NCI-H774 (cell line): ENCODE measurements at places on chromosomes 1 and 21.

DNA sequence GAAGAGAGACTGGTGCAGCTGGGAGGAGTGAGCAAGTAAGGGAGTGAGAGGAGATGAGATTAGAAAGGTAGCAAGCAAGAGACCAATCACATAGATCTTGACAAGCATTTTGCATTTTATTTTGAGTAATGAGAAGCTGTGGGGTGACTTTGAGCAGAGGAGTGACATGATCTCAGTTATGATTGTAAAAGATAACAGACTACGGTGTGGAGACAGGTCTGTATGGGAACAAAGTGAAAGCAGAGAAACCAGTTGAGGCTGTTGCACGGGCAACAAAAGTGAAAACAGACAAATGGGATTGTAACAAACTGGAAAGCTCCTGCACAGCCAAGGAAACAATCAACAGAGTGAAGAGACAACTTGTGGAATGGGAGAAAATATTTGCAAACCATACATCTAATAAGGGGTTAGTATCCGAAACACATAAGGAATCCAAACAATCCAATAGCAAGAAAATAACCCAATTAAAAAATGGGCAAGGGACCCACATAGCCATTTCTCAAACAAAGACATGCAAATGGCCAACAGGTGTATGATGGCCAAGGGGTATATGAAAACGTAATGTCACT lies 68.4 kb downstream of the SNRPE start:
- no peak for DNase-seq

- DNase-seq = no peak
These were observed 17.7 kb downstream of the COL6A2 start for GRCh38 chr21:46115441-46116188.

- no peak for DNase-seq
These were observed 69.1 kb downstream of the BCAR3 start for GRCh38 chr1:93612510-93612909.

GRCh38 chr1:67965995-67966665 lies 84.3 kb downstream of the DIRAS3 start:
- DNase-seq = no peak

- no peak for DNase-seq
These were observed 31.1 kb upstream of the MACF1 start for GRCh38 chr1:39173119-39173994.

- no peak for DNase-seq
These were observed 9.5 kb downstream of the SH3BGRL3 start for GRCh38 chr1:26289158-26290059.

DNA sequence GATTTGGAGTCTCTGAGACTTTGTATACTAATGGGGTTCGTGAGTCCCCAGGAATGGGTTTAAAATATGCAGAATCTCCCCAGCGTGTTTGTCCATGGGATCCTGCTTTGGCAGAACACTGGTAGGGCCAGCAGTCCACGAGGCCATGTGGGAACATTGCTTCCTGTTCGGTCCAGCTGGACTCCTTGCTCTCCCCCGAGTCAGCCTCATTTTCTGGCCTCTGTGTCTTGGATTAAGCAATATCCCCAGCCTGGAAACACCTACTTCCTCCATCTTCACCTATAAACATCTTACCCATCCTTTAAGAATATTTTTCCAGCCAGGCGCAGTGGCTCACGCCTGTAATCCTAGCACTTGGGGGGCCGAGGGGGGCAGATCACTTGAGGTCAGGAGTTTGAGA lies 142.4 kb downstream of the NAV1 start:
- DNase-seq = no peak

- peak; percentile 14 for DNase-seq
These were observed 77.0 kb downstream of the ZZZ3 start for GRCh38 chr1:77605246-77606026.

DNA sequence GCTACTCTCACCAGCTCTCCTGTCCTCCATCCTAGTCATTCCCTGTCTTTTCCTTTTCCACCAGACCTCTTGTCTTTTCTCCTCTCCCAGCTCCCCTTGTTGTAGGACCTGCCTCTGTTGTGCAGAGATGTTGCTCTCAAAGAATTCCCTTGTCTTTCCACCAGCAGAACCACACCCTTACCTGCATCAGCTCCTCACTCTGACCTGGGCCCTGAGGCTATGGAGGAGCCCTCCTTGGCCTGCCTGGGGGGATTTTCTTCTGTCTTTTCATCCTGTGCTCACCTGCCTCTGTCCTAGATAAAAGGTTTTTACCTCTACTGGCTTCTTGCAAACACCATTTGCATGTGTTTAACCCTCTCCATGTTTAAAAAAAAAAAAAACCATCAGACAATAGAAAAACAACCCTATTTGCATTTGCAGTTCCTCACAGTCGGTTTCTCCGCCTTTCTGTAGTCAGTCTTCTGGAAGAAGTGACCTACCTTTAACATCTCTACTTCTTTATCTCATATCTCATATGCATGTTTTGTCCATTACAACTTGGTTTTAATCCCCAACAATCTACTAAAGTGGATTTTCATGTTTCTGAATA lies 12.1 kb downstream of the FCRL5 start:
- no peak for DNase-seq

DNA sequence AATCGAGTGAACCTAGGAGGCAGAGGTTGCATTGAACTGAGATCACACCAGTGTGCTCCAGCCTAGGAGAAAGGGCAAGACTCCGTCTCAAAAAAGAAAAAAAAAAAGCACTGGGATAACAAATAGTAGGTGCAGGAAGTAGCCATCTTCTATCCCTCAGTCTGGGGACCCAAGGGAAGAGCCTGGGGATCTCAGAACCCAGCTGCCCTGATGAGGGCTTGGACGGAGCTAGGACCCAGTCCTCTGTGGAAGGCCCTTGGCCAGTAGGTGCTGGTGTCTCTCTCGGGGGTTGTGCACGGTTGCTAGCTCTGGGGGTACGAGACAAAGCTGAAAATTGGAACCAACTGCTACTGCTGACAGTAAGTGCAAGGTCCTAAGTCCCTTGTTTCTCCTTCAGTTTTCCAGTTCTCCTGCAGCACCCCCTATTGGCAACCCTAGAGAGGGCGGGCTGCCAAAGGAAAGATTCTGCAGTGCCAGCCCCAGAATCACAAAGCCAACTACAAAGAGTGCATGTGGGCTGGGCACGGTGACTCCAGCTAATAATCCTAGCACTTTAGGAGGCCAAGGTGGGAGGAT lies 57.6 kb upstream of the KIF1B start:
- DNase-seq = no peak

DNA sequence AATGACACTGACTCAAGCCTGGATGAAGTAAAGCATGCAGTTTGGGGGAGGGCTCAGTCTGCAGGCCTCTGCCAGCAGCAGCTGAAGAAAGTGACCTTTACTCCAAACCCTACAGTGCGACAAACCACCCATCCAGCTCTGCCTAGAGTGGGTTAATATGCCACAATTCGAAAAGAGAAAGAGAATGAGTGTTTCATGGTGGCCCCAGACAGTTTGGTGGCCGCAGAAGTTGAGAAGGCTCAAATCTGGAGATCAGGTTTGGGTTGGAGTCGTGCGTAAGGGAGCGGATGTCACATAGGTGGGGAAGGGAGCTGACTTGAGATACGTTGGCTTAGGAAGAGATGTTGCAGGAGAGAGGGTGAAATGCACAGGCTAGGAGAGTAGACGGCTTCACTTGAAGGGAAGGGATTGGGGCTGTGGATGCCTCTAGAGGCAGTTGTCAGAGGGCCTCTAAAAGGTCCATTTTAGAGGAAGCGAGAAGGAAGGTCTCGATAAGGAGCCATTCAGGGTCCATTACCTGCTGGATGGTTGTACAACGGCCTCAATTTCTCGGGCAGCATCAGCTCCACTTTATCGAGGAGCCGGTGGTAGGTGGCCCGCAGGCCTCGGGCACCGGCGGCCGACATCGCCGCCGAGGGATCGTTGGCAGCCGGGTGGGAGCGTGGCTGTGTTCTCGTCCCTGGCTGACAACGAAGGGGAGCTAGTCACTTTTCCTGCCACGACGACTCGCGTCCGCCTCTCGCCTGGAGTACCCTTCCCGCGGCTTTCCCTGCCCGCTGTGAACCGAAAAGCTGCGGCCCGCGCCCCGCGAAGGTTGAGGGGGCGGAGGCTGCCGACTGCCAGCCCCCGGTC lies 1.0 kb upstream of the DCAF6 start:
- peak; percentile 42 for DNase-seq

- no peak for DNase-seq
These were observed 32.0 kb upstream of the OTUD3 start for GRCh38 chr1:19850214-19850613.

DNA sequence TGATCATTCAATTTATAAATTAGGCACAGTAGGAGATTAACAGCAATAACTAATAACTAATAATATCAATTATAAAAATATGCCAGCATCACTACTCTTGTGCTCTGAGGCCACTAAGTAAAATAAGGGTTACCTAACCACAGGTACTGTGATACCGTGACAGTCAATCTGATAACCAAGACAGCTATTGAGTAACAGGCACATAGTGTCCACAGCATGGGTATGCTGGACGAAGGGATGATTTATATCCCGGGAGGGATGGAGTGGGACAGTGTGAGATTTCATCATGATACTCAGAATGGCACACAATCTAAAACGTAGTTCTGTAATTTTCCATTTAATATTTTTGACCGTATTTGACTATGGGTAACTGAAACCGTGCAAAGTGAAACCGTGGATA lies 39.4 kb downstream of the CD46 start:
- DNase-seq = no peak

DNA sequence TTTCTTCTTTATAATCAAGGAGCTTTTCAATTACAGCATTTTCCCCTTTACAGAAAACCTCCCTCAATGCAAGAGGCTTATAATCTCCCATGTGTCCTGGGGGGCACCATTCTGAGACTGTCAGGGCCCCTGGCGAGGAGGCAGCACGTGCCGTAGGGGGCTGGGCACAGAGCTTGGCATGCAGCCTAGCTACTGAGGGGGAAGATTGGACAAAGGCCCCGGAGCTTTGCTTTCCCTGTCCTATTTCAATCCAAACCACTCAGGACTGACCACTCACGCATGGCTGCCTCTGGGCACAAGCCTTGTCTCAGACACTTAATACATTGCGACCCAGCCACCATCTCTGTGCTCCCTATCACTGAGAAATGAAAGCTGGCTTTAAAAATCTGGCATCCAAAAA lies 2.8 kb upstream of the RAP1GAP start:
- DNase-seq = no peak

- no peak for DNase-seq
These were observed 29.5 kb downstream of the LDLRAP1 start for GRCh38 chr1:25572708-25573590.

DNA sequence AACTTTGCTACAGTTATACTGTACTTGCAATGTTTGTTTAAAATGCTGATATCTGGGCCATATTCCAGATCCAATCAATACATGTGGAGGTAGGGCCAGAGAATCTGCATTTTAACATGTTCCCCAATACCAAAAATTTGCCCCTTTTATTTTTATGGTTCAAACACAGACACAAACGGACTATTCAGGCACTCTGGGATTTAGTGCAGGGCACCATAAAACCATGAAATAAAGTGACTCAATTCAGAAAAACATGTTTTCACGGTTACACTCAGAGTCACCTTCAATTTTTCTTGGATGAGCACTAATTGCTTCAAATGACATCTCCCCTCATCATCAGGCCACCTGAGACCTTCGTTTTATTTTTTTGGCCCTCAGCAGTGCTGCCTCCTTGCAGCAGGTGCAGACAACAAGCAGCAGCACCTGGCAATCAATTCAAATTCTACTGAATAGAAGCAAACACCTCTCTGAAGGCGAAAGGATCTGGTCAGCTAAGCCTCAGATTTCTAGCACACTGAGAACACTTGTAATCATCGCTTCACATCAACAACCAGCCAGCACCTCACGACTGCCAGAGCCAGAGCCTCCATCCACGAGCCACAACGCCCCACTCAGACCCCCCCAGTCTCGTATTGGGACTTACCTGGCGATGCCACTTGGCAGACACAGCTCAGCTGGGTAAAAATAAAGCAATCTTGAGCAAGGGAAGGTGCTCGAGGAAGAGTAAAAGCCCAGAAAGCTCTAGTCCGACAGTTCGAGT lies 1.1 kb downstream of the ERO1B start:
- peak; percentile 70 for DNase-seq

- DNase-seq = no peak
These were observed 6.1 kb upstream of the HEYL start for GRCh38 chr1:39645411-39646043.

GRCh38 chr1:1959459-1959839 lies 40.4 kb upstream of the TMEM52 start:
- no peak for DNase-seq
